ENCODE measurements at places on chromosomes 6 and 20. TPM values are rescaled to one million over a fixed set of nuclear protein-coding genes. Genes with fewer than 3 reads are reported as not detected.

GRCh38 chr6:56459030-56459805 lies 183.5 kb downstream of the DST start:
- H3K27ac ChIP-seq, result no peak overlapping the region
- DNase-seq, result no peak
- no peaks in the 10 kb centered on the region for H3K27me3 ChIP-seq
- no peaks in the 10 kb centered on the region for H3K4me1 ChIP-seq
- H3K4me3 ChIP-seq, result no peak overlapping the region
- H3K36me3 ChIP-seq, result no peaks in the 10 kb centered on the region

GRCh38 chr6:52389264-52389625 lies 27.3 kb downstream of the PAQR8 start:
- no peaks in the 10 kb centered on the region for H3K36me3 ChIP-seq
- no peak overlapping the region for H3K4me3 ChIP-seq
- H3K27ac ChIP-seq, result no peak overlapping the region

DNA sequence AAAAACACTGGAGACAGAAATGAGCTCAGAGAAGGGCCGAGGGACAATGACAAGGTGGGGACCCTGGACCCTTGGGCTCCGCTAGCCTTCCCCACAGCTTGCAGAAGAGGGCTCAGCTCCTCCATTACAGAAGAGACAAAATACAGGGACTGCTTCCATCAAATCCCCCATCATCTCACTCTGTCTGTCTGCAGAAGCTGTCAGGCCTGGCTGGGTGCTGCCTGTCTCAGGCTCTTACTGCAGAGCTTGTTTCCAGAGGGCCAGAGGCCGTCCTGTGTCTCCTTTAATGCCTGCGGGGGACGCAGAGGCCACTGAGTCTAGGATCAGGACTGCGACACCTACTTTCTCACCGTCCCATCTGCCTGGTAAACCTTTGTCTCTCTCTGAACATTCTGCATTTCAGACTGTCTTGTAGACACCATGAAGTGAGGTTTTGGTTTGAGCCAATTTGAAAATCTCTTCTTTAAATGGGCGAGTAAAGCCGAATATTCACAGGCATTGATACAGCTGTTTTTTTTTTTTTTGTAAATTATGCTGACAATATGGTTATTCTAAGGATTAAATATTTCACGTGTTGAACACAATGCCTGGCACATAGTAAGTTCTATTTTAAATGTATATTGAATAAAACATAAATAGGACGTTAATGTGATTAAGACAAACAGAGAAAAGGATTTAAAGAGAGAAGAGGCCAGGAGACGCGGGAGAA lies 28.3 kb downstream of the RNASET2 start:
- peak overlapping the region; percentile 46 for H3K27ac ChIP-seq
- DNase-seq, result no peak
- H3K36me3 ChIP-seq, result peaks cover 64% of the 10 kb centered on the region
- no peak overlapping the region for H3K4me3 ChIP-seq
- no peaks in the 10 kb centered on the region for H3K27me3 ChIP-seq

DNA sequence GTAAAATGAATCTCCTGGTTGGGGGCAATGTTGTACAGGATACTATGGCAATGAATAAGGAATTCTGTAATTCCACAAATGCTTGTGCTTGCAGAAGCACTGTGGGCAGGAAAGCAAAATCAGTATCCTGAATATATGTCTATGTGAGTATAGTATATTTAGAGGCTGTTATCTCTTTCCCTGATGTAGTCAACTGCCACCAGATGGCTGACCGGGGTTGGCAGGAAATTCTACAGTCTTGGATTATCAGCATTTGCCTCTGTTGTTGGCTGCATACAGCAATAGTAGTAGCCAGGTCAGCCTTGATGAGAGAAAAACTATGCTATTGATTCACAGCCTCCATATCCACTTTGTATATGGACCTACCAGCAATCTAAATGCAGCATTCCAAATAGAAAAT lies 425.1 kb upstream of the JAG1 start:
- no peaks in the 10 kb centered on the region for H3K36me3 ChIP-seq
- H3K27me3 ChIP-seq, result no peaks in the 10 kb centered on the region
- no peak for DNase-seq
- H3K4me1 ChIP-seq, result no peaks in the 10 kb centered on the region
- H3K27ac ChIP-seq, result no peak overlapping the region

GRCh38 chr6:44024574-44025219 lies 102.6 kb downstream of the MRPL14 start:
- no peak overlapping the region for H3K27ac ChIP-seq
- H3K4me1 ChIP-seq, result no peaks in the 10 kb centered on the region
- H3K36me3 ChIP-seq, result no peaks in the 10 kb centered on the region
- no peak for DNase-seq
- H3K4me3 ChIP-seq, result no peak overlapping the region
- H3K27me3 ChIP-seq, result peaks cover 26% of the 10 kb centered on the region

DNA sequence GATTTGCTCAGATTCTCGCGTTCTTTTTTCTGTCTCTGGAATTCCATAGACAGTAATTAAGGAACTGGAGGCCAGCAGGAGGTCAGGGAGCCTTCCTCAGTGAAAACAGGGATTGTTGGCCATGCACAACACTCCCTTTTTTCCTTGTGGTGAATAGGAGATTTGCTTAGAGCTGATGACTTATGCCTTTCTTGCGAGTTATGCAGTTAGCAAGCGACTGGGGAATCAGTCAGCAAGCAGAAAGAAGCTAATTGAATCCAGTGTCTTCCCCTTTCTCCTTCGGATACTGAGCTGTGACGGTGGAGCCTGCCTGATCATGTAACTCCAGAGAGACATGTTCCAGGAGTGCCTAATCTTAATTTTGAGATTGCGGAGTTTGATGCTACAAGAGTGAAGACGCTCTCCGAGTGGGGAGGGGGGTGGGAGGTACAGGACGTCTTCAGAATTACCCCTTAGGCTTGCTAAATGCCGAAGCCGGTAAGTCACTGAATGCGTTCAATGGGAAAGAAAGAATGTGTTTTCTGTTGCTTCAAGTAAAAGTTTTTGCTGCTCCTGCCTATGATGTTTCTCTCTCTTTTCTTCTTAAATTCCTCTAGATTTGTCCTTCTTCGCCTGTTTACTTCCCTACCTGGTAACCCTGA lies 165.9 kb downstream of the SASH1 start:
- H3K36me3 ChIP-seq, result no peaks in the 10 kb centered on the region
- H3K27me3 ChIP-seq, result no peaks in the 10 kb centered on the region
- H3K4me3 ChIP-seq, result no peak overlapping the region
- DNase-seq, result no peak
- no peaks in the 10 kb centered on the region for H3K4me1 ChIP-seq

DNA sequence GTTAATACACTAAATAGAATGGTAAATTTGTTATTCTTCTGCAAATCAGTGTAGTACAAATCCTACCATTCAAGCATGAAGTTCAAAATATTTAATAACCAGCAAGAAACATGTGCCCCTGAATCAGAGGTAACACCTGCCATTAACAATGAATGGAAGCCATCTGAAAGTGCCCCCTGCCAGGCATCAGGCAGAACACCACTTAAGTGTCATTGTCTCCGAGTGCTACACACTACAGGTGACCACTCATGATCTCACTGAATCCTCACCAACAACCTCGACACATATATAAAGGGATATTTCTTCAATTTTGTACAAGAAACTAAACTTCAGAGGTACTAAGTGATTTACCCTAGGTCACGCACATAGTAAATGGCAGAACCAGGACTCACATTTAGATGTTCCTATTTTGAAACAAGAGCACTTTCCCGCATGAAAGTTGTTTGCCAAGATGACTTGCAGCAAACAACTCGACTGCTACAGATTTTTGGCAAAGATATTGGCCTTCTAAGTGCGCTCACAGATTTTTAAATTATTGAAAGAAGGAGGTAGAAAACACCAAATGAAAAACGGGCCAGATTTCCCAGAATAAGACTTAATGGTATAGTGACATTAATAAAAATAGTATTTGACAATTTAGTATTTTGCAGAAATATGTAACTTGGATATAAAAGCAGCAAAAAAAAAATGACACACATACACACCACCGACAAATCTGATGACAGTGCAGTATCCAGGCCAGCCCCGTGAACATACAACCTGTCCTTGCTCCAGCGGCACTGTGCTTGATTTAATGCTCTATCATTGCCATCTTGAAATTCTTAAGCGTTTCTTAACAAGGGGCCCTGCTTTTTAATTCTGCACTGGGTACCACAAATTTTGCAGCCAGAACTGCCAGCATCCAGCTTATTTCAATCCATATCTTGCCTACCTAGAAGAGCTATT lies 274.5 kb downstream of the ALDH8A1 start:
- no peak overlapping the region for H3K4me3 ChIP-seq
- H3K27me3 ChIP-seq, result no peaks in the 10 kb centered on the region

- no peak overlapping the region for H3K4me3 ChIP-seq
- H3K27me3 ChIP-seq, result no peaks in the 10 kb centered on the region
- no peaks in the 10 kb centered on the region for H3K36me3 ChIP-seq
These were observed 55.7 kb downstream of the SNX5 start for GRCh38 chr20:17912916-17913315.

DNA sequence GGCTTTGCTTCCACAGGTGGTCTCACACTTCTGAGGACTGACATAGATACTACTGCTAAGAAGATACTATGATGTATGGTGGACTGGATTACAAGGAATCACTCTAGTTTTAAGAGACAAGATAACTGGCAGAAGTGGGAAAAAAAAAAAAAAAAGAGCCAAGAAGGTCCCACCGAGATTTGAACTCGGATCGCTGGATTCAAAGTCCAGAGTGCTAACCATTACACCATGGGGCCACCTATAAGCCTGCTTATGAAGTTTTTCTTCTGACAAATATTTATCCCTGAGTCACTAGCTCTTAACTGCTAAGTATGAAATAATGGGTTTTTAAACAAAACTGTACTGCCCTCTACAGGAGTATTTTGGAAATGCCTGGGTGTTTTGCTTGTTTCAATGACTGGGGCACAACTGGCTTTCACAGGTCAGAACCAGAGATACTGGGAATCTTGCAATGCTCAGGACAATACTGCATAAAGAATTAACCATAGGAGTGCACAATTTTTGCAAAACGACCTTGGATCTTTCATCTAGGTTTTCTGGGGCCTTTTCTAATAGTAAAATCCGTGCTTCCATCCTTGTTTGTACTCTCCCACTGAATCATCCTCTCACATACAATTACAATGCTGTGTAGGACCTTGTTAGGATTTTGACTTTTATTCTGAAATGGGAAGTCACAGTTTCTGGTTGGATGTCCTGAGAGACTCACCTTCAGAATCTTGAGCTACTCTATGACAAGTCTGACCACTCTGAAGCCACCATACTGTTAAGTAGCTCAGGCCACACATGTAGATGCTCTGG lies 116.3 kb downstream of the OR2B2 start:
- DNase-seq, result peak; percentile 89
- no peaks in the 10 kb centered on the region for H3K36me3 ChIP-seq
- peaks cover 25% of the 10 kb centered on the region for H3K4me1 ChIP-seq
- H3K4me3 ChIP-seq, result no peak overlapping the region
- peaks cover 10% of the 10 kb centered on the region for H3K27me3 ChIP-seq

- H3K4me1 ChIP-seq, result peaks cover 73% of the 10 kb centered on the region
- peak; percentile 63 for DNase-seq
- H3K36me3 ChIP-seq, result no peaks in the 10 kb centered on the region
- H3K27ac ChIP-seq, result no peak overlapping the region
These were observed 60.4 kb upstream of the SNX9 start for GRCh38 chr6:157762636-157763035.

Gene RBPJL
- not detected for total RNA-seq

Measured in B cell (primary cell).